Left cardiac atrium (tissue), 4 donors: ENCODE measurements at places on chromosomes 3 and 15.
A peak's percentile ranks its signal among the peaks of the same experiment; 100 is the strongest.

GRCh38 chr3:4061783-4062360, 241.3 kb upstream of the SETMAR start:
- no peak for DNase-seq

- no peak for DNase-seq
Measured at GRCh38 chr3:153752405-153753027, 368.7 kb upstream of the ARHGEF26 start.

DNA sequence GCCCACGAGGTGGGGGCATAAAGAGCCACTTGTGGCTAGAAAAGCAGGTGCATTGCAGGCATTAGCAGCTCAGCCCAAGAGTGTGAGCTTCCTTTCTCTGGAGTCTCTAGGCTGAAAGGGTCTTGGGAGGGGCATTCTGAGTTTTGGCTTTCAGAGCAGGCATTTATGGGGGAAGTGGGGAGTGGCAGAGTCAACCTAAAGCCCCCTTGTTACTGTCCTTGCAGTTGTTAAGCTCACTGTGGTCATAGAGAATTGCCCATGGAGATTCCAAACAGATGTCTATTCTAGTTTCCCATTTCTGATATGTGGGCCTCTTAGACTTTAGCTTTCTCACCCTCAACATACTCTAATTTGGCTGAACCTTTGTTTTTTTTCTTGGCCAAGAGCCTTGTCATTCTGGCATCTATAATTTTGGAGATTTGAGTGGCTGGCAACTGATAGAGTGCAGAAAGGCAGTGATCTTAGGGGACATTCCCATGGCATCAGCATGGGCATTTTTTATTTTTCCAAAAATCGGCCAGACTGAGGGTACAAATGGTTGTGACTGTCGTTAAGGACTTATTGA, 217.9 kb downstream of the THSD4 start:
- DNase-seq = no peak

- no peak for DNase-seq
Measured at GRCh38 chr15:58505581-58505980, 73.8 kb downstream of the LIPC start.

DNA sequence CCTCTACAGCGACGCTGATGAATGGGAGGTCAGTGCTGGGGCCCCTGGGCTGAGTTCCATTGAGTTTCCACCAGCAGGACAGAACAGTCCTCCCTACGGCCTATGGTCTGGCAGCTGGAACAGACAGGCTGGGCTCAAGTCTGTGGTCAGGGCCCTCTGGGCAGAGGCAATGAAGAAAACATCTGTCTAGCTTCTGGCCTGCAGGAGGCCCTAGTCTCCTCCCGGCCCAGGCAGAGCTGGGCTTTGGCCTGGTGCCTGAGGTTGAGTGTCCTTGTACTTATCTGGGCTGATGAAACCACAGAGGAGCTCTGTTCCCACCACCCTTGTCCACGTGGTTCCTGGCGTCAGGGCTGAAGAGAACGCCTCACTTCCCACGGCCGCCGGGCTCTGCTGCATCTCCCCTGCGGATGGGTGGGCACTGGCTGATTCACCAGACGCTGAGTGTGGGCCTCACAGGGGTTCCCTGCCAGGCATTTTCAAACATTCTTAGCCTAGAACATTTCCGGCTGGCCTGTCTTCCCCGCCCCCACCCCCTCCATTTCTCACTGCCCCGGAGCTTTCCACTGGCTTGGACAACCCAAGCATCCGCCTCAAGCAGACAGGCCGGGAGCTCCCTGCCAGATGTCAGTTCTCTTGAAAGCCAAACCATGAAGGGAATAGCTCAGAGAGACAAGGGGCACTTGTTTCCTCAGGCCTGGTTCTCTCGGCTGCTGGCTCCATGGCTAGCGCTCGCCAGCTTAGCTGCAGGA, 20.3 kb downstream of the PPCDC start:
- peak; percentile 99 for DNase-seq

DNA sequence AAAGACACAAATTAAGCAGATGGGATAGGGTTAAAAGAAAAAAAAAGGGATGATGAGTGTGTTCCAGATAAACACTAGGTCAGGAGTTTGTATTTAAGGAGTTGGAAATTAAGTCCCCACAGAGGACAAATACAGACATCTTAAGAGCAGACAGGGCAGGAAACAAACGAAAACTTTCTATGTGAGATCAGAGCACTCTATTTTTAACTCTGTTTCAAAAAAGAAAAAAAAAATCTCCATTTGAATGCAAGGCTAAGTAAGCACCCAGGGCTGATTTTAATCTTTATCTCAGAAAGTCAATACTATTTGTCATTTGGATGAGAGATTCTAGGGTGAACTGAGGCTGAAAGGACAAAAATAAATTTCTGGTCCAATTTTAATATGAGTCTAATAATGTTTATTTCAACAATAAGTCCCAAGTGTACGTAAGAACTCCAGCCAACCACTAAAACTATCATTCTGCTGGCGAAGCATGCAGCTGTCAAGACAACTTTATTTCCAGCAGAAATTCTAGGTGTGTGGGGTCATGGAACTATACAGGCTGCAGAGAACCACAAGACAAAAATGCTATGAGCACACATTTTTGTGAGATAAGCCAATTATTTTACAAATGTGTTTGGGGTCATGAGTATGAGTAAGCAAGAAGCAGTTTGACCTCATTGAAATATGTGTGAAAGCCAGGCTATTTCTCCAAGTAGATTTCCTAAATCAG, 186.1 kb downstream of the FMN1 start:
- no peak for DNase-seq

DNA sequence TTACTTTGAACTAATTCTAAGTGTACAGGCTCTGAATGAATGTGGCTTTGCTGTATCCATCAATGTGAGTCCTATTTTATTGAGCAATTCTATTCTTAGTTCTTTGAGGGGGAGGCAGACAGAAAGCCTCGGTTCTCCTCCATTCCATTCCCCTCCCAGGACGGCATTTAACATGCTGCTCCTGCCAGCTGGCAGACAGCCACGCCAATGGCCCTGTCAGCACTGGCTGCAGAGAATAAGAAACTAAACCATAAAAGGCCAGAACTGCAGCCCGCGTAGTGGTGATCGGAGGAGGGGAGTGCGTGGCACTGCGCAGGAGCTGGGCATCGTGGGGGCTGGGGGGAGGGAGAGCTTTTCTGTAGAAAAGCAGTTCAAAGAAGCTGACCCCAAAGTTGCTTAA, 76.0 kb upstream of the HACD2 start:
- DNase-seq = peak; percentile 94

- peak; percentile 78 for DNase-seq
Measured at GRCh38 chr15:31236184-31237042, 90.2 kb upstream of the KLF13 start.

DNA sequence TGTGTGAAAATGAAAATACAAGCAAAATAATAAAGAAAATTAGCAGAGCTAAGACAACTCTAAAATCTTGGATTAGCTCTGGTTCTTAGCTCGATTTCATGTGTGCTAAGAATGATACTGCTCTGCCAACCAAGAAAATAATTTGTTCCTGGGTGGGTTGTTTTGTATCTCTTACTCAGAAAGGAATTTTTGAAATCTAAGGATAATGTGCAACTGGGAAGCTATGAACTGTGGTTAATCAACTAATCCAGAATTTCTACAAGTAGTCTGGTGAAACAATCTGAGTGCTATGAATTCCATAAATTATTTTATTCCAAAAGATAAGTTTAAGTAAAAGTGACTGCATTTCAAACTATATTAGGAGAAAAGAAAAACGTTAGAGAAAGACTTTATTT, 92.0 kb downstream of the TFDP2 start:
- no peak for DNase-seq

DNA sequence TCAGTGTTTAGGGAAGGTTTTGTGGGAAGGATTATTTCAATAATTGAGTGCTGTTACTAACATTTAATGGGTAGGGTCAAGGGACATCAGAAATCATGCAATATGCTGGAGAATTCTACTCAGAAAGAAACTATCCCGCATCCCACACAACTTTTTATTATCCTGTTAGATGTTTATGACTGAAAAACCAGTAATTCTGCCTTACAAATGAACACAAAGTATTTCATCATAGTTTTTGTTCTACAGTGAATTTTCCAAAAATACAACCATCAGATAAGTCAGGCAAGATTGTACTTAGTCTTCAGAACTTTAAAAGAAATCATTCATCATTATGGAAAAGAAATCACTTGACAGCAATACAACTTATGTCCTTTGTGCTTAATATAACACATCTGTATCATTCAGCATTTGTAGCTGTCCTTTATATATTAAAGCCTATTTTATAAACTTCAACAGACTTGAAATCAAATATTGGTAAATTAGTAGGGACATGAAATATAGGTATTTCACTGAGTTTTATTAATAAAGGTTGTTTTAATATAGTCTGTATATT, 61.9 kb downstream of the TRPM7 start:
- DNase-seq = no peak

DNA sequence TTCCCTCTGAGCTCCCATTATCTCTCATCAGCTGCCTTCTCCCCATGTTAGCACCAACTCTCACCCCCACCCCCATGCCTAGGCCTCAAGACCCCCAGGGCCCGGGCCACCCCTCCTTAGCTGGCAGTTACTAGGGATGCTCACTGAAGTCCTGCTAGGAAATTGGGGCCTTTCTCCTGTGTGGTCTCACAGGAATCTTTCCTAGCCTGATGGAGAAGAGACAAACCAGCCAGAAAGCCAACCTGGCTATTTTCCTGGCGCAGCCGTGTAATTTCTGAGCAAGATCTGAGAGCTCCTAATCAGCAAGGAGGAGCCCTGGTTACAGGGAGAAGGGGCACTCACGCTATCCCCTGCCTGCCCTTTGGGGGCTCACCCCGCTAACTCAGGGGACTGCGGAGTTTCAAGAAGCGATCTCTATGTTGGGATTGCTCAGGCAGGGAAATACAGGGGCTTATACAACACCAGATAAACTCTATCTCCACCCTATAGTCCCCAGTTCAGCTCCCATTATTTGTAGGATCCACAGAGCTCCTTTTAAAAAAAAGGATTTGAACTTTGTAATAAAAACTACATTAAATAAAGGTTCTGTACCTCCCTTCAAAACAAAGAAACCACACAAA, 25.2 kb downstream of the NR2F2 start:
- DNase-seq = no peak

DNA sequence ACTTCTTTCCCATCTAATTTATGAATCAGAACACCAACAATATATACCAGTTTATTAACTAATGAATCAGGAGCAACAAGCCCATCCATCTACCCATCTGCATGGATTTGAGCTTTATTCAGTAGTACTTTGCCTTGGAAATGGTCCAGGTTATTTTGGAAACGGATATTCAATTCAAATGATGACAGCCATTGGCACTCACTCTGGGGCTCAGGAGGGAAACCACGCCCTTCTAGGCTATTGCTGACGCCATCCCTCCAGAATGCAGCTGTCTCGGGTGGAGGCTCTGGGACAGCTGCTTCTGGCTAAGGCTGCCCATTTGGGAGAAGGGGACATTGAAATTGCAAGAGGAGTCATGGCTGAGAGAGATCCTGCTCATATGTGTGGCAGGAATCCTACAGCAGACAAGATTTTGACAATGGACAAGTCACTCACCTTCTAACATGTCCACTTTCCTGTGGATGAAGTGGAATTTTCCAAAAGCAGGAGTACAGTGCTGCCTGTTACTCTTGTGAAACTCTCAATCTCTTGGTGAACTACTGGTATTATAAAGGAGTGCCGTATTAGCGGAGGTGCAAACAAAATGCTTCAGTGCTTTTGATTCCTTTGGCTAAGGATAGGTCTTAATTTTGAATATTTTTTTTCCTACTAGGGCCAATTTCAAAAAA, 29.3 kb upstream of the TRAK1 start:
- DNase-seq = peak; percentile 87

- no peak for DNase-seq
Measured at GRCh38 chr3:142424754-142425153, 23.1 kb downstream of the XRN1 start.

- DNase-seq = no peak
Measured at GRCh38 chr15:88658070-88658965, 19.5 kb downstream of the ISG20 start.

GRCh38 chr15:23467110-23467600, 20.1 kb upstream of the GOLGA6L2 start:
- DNase-seq = no peak

DNA sequence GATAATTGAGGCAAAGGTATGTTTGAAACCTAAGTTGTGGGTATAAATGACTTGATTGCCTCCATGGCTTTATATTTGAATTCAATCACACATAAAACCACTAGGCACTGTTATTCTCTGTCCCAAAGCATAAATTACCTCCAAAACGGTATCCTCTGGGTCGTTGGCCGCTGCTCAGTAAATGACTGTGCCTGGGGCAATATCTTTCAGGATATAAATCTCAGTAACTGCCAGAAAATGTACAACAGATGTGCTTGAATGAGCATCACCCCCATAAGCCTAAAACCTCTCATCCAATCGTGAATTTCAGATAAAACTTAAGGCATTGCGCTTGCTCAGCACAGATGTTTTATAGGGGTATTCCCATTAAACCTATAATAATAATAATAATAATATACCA, 19.0 kb upstream of the C3orf49 start:
- no peak for DNase-seq

DNA sequence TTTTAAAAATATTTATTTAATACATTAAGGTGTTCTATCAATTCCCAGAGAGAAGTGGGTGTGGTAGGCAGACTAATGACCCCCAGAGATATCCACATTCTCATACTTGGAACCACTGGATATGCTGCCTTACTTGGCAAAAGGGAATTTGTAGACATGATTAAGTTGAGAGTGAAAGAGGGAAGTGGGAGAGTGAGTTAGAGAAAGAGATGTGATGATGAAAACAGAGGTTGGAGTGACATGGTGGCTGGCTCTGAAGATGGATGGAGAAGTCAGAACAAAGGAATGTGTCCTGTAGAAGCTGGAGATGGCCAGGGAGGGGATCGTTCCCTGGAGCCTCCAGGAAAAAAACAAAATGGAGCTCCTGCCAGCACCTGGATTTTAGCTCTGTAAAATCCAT, 32.0 kb downstream of the TNFAIP8L3 start:
- no peak for DNase-seq

DNA sequence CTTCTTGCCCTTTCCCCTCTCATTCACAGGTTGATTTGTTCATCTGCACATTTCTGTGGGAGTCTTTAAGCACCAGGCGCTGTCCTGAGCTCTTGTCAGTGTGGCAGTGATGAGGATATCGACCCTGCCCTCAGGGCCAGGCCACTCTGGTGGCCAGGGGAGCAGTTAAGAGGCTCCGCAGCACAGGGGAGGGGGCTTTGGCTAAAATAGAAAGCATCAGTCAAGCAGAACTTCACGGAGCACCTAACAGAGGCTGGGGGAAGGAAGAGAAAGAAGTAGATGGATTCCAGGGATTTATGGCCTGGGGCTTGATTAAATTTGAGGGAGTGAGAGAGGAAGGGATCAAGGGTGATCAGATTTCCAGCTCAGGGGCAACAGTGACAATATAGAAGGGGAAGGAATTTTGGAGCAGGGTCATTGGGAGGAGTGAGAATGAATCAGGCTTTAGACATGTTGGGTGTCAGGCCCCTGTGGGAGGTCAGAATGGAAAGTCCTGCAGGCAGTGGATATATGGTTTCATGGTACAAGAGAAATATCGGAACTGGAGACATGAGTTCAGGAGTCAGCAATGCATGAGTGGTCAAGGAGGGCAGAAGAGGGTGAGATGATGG, 73.0 kb upstream of the GLCE start:
- no peak for DNase-seq

DNA sequence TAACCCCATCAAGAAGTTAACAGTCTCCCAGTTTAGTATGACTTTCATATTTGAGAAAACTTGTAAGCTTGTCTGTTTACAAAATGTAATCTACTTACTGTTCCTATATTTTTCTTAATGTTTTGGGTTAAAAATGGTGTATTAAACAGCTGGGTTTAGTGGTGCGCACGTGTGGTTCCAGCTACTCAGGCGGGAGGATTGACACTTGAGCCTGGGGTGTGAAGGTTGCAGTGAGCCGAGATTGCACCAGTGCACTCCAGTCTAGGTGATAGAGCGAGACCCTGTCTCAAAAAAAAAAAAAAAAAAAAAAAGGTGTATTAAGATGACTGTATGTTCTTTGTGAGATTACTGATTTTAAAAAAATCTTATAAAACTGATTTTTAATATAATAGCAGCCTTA, 69.3 kb downstream of the BBX start:
- DNase-seq = no peak
